ENCODE measurements at places on chromosomes 7 and 10.

DNA sequence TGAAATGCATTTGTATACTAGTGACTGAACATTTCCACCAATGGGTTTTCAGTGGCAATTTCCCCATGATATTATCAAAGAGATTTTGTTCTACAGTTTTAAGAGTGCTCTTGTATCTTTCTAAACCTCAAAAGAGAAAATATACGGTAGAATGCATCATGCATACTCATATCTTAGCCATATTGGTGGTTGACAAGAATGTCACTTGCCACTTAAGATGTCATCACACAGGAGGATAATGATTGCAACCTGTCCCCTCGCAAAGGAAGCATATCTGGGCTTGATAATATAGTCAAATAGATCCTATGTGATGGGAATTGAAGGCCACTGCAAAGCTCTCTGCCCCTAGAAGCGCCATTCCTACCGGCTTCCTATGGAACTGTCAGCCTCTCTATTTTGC lies 79.3 kb upstream of the ARMC3 start:
- no peaks in the 10 kb centered on the region for H3K27me3 ChIP-seq
- H3K36me3 ChIP-seq, result no peaks in the 10 kb centered on the region
- no peak for DNase-seq

DNA sequence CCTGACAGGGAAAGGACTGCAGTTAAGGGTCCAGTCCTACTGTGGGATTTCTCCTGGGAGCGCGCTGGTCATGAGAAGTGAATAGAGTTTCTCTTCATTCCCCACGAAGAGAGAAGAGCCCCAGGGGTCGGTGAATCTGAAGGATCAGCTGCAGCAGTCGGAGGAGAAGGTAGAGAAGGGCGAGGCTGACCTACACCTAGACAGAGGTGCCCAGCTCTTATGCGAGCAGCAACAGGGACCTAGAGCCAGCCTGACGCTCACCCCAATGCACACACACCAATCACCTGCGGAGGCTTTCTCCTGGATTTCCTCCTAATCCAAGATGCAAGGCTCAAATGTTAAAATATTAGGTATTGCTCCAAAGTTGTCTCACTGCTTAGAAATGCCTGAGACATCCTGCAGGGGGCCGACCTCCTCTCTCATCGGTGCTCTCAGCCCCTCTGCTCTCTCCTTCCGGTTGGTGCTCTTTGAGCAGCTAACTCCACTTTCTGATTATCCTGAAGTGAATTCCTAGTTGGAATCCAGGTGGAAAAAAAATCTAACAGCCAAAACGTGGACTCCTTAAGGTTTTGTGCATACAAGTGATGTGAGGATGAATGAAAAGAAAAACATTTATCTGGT lies 176.4 kb downstream of the AHR start:
- H3K27ac ChIP-seq, result no peak overlapping the region
- H3K4me1 ChIP-seq, result no peaks in the 10 kb centered on the region
- no peaks in the 10 kb centered on the region for H3K36me3 ChIP-seq
- DNase-seq, result peak; percentile 51
- no peak overlapping the region for H3K4me3 ChIP-seq

- H3K27ac ChIP-seq, result no peak overlapping the region
- no peaks in the 10 kb centered on the region for H3K4me1 ChIP-seq
- H3K36me3 ChIP-seq, result no peaks in the 10 kb centered on the region
- H3K4me3 ChIP-seq, result no peak overlapping the region
- DNase-seq, result no peak
Measured at GRCh38 chr7:139743967-139744767, 33.6 kb downstream of the HIPK2 start.

- H3K36me3 ChIP-seq, result no peaks in the 10 kb centered on the region
- no peaks in the 10 kb centered on the region for H3K4me1 ChIP-seq
- no peak overlapping the region for H3K27ac ChIP-seq
- H3K4me3 ChIP-seq, result no peak overlapping the region
- no peaks in the 10 kb centered on the region for H3K27me3 ChIP-seq
- DNase-seq, result no peak
Measured at GRCh38 chr7:83921271-83921940, 272.5 kb upstream of the SEMA3E start.

DNA sequence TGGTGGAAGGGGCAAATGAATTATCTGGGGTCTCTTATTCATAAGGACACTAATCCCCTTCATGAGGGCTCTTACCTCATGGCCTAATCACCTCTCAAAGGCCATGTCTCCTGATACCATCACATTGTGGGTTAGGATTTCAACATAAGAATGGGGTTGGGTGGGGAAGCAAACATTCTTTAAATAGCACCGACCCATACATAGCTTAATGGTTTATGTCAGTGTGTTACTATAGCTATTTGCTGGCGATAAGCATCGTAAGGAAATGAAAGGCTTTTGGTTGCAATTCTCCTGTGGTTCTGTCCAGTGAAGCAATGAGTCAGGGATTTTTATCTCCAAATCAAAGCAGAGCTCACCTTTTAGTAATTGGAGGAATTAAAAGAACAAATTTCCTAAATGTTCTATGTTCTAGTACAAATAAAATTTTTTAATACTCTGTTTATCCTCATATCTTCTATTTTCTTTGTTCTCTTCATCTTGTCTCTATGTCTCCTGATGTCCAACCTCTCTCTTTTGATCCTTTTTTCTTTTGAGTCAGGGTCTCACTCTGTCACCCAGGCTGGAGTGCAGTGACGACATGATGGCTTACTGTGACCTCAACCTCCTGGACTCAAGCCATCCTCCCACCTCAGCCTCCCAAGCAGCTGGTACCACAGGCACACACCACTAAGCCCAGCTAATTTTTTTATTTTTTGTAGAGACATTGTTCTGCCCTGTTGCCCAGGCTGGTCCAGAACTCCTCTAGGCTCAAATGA lies 57.0 kb upstream of the GLCCI1 start:
- H3K4me3 ChIP-seq, result no peak overlapping the region
- peaks cover 9% of the 10 kb centered on the region for H3K4me1 ChIP-seq
- H3K27me3 ChIP-seq, result no peaks in the 10 kb centered on the region
- H3K36me3 ChIP-seq, result peaks cover 10% of the 10 kb centered on the region
- H3K27ac ChIP-seq, result no peak overlapping the region

DNA sequence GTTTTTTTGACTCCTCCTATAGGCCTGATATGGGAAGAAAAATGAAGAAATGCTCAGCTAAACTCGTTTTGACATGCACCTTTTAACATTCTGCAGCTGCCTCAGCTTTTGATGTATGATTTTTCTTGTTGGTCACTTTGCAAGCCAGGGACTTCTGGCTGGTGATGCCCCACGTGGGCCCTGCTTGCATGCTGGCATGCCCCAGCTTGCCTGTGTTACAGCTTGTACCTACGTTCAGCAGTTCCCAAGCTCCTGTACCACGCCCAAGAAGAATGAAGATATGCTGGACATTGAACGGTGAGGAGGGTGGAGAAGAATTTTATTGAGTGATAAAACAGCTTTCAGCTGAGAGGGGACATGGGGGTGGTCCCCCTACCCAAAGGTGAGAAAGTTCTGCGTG lies 245.6 kb upstream of the FZD8 start:
- H3K4me3 ChIP-seq, result no peak overlapping the region
- no peaks in the 10 kb centered on the region for H3K27me3 ChIP-seq
- H3K4me1 ChIP-seq, result no peaks in the 10 kb centered on the region
- no peak overlapping the region for H3K27ac ChIP-seq

- no peaks in the 10 kb centered on the region for H3K27me3 ChIP-seq
- peaks cover 10% of the 10 kb centered on the region for H3K36me3 ChIP-seq
- H3K4me3 ChIP-seq, result no peak overlapping the region
- DNase-seq, result peak; percentile 55
- H3K27ac ChIP-seq, result no peak overlapping the region
Measured at GRCh38 chr10:77649333-77650331, 12.0 kb upstream of the KCNMA1 start.

DNA sequence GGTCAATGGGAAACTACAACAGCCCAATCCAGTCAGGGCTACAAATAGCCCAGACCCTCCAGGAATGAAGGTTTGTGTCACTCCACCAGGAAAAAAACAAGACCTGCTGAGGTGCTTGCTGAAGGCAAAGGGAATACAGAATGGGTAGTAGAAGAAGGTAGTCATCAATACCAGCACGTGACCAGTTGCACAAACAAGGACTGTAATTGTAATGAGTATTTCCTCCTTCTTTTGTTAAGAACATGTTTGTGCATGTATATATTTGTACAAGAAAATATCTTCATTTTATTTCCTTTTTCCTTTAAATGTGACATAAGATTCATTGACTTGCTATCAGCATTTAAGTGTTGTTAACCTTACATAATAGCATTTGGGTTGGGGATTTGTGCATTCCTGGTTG lies 229.3 kb downstream of the IMMP2L start:
- no peaks in the 10 kb centered on the region for H3K27me3 ChIP-seq
- no peaks in the 10 kb centered on the region for H3K36me3 ChIP-seq
- DNase-seq, result no peak
- no peak overlapping the region for H3K4me3 ChIP-seq
- no peaks in the 10 kb centered on the region for H3K4me1 ChIP-seq
